Activated T-cell treated with anti-CD3 and anti-CD28 coated beads, Interleukin-2, amount 50 U/mL, for 72 hours (primary cell): ENCODE measurements at places on chromosomes 7 and 10. TPM values are rescaled to one million over a fixed set of nuclear protein-coding genes. Genes with fewer than 3 reads are reported as not detected.

- no peak overlapping the region for H3K27ac ChIP-seq
- H3K4me1 ChIP-seq: peaks cover 13% of the 10 kb centered on the region
- no peaks in the 10 kb centered on the region for H3K36me3 ChIP-seq
These were observed 25.2 kb downstream of the SMNDC1 start for GRCh38 chr10:110279407-110279986.

DNA sequence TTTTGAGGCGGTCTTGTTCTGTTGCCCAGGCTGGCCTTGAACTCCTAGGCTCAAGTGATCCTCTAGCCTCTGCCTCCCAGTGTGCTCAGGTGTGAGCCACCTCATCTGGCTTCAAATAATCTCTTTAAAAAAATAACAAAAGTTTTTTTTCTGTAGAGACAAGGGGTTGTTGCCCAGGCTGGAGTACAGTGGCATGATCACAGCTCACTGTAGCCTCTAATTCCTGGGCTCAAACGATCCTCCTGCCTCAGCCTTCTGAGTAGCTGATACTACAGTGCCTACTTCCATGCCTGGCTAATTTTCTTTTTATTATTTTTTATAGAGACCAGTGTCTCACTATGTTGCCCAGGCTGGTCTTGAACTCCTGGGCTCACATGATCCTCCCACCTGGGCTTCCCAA is 11.7 kb downstream of the FOXK1 start:
- H3K27me3 ChIP-seq: no peaks in the 10 kb centered on the region
- no peak for DNase-seq
- no peaks in the 10 kb centered on the region for H3K36me3 ChIP-seq
- H3K27ac ChIP-seq: no peak overlapping the region

DNA sequence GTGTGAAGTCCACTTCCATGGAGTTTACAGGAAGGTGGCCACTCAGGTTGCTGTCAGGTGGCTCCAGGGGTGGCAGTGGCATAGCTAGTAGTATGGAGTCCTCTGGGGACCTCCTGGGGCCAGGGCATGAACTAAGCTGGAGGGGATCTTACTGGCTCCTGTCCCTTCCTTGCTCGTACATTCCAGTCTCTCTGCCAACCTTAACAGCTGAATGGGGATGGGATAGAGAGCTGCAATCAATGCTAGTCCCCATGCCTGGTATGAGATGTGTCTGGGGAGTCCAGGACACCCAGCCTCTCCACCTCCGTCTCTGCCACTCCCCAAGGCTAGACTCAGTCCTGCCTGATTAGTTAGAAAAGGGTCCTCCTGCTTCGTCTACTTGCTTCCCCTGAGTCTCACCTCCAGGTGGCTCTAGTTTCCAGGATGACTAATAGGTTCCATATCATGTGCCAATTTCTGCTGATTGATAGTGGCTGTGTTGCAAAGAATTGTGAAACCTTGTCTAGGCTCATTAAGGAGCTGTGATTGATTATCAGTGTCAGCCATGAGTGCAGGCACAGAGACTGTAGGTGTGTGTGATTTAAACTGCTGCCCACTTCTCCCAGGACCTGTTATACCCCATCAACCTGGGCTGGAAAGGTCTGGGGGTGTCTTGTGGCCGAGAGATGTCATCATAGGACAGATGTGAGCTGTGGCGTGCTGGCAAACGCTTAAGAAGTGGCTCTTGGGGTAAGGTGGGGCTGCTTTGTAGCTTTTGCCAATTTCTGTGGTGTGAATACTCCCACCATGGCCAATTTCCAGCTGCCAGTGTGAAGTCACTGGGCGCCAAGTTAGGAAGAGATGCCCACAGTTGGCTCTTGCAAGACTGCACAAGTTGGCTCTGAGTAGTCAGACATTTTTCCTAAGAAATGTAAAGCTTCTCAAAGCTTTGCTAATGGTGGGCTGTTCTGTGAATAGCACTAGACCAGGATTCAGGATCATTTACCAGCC is 59.8 kb downstream of the COL13A1 start:
- H3K4me1 ChIP-seq: peaks cover 6% of the 10 kb centered on the region
- no peak for DNase-seq
- H3K27ac ChIP-seq: no peak overlapping the region
- no peaks in the 10 kb centered on the region for H3K36me3 ChIP-seq

- DNase-seq: no peak
- no peak overlapping the region for H3K4me3 ChIP-seq
- no peaks in the 10 kb centered on the region for H3K27me3 ChIP-seq
- no peak overlapping the region for H3K27ac ChIP-seq
These were observed 1021.6 kb downstream of the GATA3 start for GRCh38 chr10:9076066-9076465.

DNA sequence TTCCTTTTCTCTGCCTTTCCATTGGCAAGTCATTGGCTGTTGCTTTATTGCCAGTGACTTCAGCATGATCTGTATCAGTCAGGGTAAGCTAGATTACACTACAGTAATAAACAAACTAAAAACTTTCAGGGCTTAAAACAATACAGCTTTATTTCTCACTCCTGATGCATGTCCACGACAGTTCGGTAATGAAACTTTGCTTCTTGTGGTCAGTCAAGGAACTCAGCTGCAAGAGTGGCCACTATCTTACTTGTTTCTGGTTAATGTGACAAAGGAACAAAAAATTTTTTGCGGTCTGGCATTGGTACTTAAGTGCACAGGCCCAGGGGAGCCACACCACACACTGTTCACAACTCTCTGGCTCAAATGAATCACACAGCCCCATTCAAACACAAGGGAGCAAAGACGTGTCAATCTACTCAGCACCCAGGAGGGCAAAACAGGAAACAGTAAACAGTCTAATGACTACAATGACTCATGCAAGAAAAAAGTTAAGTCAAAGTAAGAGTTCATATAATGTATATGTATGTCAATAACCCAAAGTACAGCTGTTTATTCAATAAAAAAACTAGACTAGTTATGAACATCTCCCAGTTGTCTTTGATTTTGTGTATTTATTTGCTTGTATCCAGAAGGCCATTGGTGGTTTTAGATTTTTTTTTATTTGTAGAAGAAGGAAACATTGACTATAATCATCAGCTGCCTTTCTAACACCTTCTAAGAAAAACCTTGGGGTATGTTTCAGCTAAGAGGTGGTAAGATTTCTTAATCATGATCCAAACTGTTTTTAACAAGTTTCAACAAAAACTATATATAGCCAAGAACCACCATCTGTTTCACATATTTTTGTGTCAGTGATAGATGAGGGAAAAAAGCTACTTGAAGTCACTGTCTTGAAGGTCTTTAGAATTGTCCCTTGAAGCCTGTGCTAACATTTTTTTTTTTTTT is 134.4 kb upstream of the FAM3C start:
- peak; percentile 72 for DNase-seq
- H3K4me3 ChIP-seq: peak overlapping the region; percentile 81
- peak overlapping the region; percentile 97 for H3K27ac ChIP-seq
- H3K27me3 ChIP-seq: peaks cover 12% of the 10 kb centered on the region

- H3K4me3 ChIP-seq: no peak overlapping the region
- H3K27me3 ChIP-seq: peaks cover 11% of the 10 kb centered on the region
- no peak for DNase-seq
- H3K4me1 ChIP-seq: no peaks in the 10 kb centered on the region
These were observed 29.4 kb upstream of the UCMA start for GRCh38 chr10:13263591-13263990.

GRCh38 chr7:55574051-55574717 is 1.9 kb upstream of the VOPP1 start:
- H3K27me3 ChIP-seq: no peaks in the 10 kb centered on the region
- H3K4me3 ChIP-seq: peak overlapping the region; percentile 89
- peaks cover 54% of the 10 kb centered on the region for H3K4me1 ChIP-seq
- DNase-seq: no peak
- no peaks in the 10 kb centered on the region for H3K36me3 ChIP-seq
- H3K27ac ChIP-seq: peak overlapping the region; percentile 76

- H3K4me3 ChIP-seq: no peak overlapping the region
- peak; percentile 33 for DNase-seq
- H3K27me3 ChIP-seq: no peaks in the 10 kb centered on the region
- H3K4me1 ChIP-seq: no peaks in the 10 kb centered on the region
These were observed 33.9 kb upstream of the SLC29A3 start for GRCh38 chr10:71285180-71285545.

DNA sequence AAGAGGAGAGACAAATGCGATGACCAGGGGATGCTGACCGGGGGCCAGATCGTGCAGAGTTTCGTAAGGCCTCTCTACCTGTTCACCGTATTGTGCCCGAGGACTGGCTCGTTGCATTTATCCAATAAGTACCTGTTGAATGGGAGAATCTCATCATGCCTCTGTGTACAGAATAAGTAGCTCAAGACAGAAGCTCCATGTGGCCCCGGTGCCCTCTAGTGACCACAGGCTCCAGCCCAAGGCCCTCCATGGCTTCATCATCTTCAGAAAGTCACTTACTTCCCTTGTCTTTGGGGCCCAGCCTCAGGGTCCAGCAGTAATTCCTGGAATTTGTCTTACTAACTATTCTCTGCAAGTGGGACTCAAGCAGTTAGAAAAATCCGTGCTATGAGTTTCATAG is 151.0 kb downstream of the CHN2 start:
- H3K4me3 ChIP-seq: no peak overlapping the region
- H3K36me3 ChIP-seq: no peaks in the 10 kb centered on the region
- no peak overlapping the region for H3K27ac ChIP-seq
- no peaks in the 10 kb centered on the region for H3K4me1 ChIP-seq
- no peaks in the 10 kb centered on the region for H3K27me3 ChIP-seq

- no peaks in the 10 kb centered on the region for H3K4me1 ChIP-seq
- H3K4me3 ChIP-seq: no peak overlapping the region
- no peaks in the 10 kb centered on the region for H3K36me3 ChIP-seq
- H3K27me3 ChIP-seq: no peaks in the 10 kb centered on the region
These were observed 26.2 kb upstream of the INPP5A start for GRCh38 chr10:132511121-132512051.

GRCh38 chr7:107924841-107925504 is 34.0 kb downstream of the DLD start:
- H3K4me1 ChIP-seq: peaks cover 39% of the 10 kb centered on the region
- no peak for DNase-seq
- peaks cover 25% of the 10 kb centered on the region for H3K36me3 ChIP-seq
- H3K27ac ChIP-seq: peak overlapping the region; percentile 11
- no peak overlapping the region for H3K4me3 ChIP-seq

- H3K27ac ChIP-seq: peak overlapping the region; percentile 78
- DNase-seq: peak; percentile 50
- H3K4me3 ChIP-seq: no peak overlapping the region
- H3K36me3 ChIP-seq: peaks cover 5% of the 10 kb centered on the region
These were observed 2.1 kb upstream of the ZKSCAN1 start for GRCh38 chr7:100013328-100013676.

DNA sequence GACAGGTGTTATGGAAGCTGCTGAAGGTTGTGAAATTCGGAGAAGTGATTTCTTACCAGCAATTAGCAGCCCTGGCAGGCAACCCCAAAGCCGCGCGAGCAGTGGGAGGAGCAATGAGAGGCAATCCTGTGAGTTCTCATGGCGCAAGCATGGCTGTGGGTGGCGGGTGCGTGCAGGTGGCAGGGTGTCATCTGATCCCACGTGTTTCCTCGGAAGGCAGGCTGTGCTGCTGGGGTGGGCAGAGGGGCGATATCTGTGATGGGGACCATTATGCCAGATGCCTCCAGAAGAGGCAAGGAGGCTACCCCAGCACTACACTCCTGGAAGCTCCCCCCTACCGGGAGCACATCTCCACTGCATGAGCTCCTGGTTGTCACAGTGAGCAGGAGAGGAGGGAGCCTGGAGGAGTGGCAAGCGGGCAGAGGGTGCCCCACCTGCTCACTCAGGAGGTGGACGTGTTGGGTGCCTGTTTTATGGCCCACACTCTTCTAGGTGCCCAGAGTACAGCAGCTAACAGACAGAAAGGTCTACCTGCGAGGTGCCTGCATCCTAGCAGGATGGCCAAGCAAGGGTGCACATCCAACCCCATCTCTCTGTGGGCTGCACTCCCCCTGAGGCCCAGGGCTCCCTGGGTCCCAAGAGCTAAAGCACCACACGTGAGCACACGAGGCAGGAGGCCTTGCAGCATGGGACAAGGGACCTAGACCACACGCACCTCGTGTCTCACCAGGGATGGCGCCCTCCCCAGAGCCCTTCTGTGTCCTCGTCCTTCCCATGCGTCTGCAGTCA is 204.7 kb downstream of the EBF3 start:
- H3K27ac ChIP-seq: no peak overlapping the region
- DNase-seq: no peak

- H3K36me3 ChIP-seq: no peaks in the 10 kb centered on the region
- no peak for DNase-seq
- no peaks in the 10 kb centered on the region for H3K4me1 ChIP-seq
- no peak overlapping the region for H3K27ac ChIP-seq
These were observed 56.7 kb downstream of the ITIH5 start for GRCh38 chr10:7610026-7610425.

GRCh38 chr10:12833451-12833850 is 168.1 kb downstream of the CCDC3 start:
- H3K4me3 ChIP-seq: no peak overlapping the region
- H3K27me3 ChIP-seq: no peaks in the 10 kb centered on the region
- no peaks in the 10 kb centered on the region for H3K36me3 ChIP-seq
- no peak for DNase-seq
- H3K4me1 ChIP-seq: no peaks in the 10 kb centered on the region

DNA sequence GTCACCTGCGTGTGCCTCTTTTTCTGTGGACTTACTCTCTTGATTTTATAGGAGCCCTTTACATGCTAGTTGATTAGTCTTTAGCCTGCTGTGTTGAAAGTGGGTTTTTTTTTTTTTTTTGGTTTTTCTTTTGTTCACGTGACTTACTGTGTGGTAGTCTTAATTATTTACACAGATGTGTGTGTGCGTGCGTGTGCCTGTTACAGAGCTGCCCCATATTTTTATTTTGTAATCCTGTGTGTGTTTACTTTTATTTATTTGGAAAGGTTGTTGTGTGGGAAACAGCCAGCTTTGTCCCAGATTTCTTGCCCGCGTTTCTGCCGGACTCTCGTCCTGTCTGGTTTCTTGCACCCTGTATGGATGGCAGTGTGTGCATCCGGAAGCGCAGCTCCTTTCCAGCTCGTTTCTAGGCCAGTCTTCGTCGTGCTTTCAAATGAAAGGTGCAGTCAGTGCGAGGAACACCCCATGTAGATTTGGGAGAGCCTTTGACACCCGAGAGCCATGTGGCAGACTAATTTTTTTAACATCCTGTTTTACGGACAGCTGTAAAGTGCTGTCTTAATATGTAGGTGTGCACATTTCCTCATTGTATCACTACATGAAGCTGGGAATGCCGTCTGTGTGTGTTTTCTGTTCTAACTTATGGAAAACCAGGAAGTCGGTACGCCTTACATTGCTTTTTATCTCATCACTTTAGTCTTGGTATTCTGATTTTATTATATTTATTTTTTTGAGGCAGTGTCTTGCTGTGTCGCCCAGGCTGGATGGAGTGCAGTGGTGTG is 55.6 kb downstream of the DNAJB6 start:
- DNase-seq: no peak
- no peaks in the 10 kb centered on the region for H3K27me3 ChIP-seq
- H3K36me3 ChIP-seq: peaks cover 8% of the 10 kb centered on the region

GUSB gene
- 52.9 TPM for total RNA-seq

FEZF1 gene
- total RNA-seq: not detected

GALNT17 gene
- not detected for total RNA-seq

GJD4 gene
- not detected for total RNA-seq

UPK3B gene
- total RNA-seq: 3.2 TPM

GIMAP5 gene
- 50.5 TPM for total RNA-seq

CNOT4 gene
- 25.2 TPM for total RNA-seq
